ENCODE measurements at places on chromosomes 6 and 20. TPM values are rescaled to one million over a fixed set of nuclear protein-coding genes. Genes with fewer than 3 reads are reported as not detected.

CLIC5 gene
- 6.9 TPM for total RNA-seq

LTB gene
- 0.46 TPM for total RNA-seq

RGS17 gene
- total RNA-seq: 81.2 TPM

KHDC1L gene
- 0.69 TPM for total RNA-seq

TRIM31 gene
- not detected for total RNA-seq

MCHR2 gene
- 1.6 TPM for total RNA-seq

MUC22 gene
- not detected for total RNA-seq

ZSWIM3 gene
- 13.8 TPM for total RNA-seq

PLCB4 gene
- 41.1 TPM for total RNA-seq

NNAT gene
- 576 TPM for total RNA-seq

AKIRIN2 gene
- total RNA-seq: 51.0 TPM

MOG gene
- 1.4 TPM for total RNA-seq

SLC25A27 gene
- total RNA-seq: 32.1 TPM

HFE gene
- total RNA-seq: 1.6 TPM

LY6G6C gene
- total RNA-seq: not detected

SLC23A2 gene
- total RNA-seq: 70.8 TPM

PTPRK gene
- 61.6 TPM for total RNA-seq

SLC22A16 gene
- not detected for total RNA-seq

IBTK gene
- 80.0 TPM for total RNA-seq

CBFA2T2 gene
- total RNA-seq: 23.5 TPM

CALHM4 gene
- 0.46 TPM for total RNA-seq

SRC gene
- total RNA-seq: 30.2 TPM

BIRC7 gene
- total RNA-seq: not detected

CITED2 gene
- 44.3 TPM for total RNA-seq

TBXT gene
- total RNA-seq: not detected

BPIFA1 gene
- not detected for total RNA-seq

DEFB118 gene
- total RNA-seq: not detected

NOX3 gene
- total RNA-seq: not detected

IL17A gene
- total RNA-seq: not detected

TMEM244 gene
- not detected for total RNA-seq

FLRT3 gene
- total RNA-seq: 45.4 TPM

SPATA25 gene
- total RNA-seq: 1.6 TPM

RNF39 gene
- not detected for total RNA-seq

LAMA2 gene
- total RNA-seq: 13.1 TPM

RNF144B gene
- total RNA-seq: 6.0 TPM

SMOC2 gene
- total RNA-seq: 9.2 TPM

PDYN gene
- total RNA-seq: 35.5 TPM

GNMT gene
- total RNA-seq: not detected

PTCRA gene
- total RNA-seq: not detected

Data from diencephalon (tissue), 1 donor.